GM13976 (cell line): ENCODE measurements at places on chromosomes 4 and X.
A peak's percentile ranks its signal among the peaks of the same experiment; 100 is the strongest.

GRCh38 chr4:3263053-3263875 is 14.3 kb downstream of the MSANTD1 start:
- no peak for DNase-seq

GRCh38 chr4:384311-385010 is 46.8 kb downstream of the ZNF141 start:
- DNase-seq = no peak

GRCh38 chr4:125689805-125690204 is 375.1 kb downstream of the FAT4 start:
- no peak for DNase-seq

GRCh38 chrX:153662266-153662665 is 11.3 kb downstream of the PNCK start:
- DNase-seq = peak; percentile 23

DNA sequence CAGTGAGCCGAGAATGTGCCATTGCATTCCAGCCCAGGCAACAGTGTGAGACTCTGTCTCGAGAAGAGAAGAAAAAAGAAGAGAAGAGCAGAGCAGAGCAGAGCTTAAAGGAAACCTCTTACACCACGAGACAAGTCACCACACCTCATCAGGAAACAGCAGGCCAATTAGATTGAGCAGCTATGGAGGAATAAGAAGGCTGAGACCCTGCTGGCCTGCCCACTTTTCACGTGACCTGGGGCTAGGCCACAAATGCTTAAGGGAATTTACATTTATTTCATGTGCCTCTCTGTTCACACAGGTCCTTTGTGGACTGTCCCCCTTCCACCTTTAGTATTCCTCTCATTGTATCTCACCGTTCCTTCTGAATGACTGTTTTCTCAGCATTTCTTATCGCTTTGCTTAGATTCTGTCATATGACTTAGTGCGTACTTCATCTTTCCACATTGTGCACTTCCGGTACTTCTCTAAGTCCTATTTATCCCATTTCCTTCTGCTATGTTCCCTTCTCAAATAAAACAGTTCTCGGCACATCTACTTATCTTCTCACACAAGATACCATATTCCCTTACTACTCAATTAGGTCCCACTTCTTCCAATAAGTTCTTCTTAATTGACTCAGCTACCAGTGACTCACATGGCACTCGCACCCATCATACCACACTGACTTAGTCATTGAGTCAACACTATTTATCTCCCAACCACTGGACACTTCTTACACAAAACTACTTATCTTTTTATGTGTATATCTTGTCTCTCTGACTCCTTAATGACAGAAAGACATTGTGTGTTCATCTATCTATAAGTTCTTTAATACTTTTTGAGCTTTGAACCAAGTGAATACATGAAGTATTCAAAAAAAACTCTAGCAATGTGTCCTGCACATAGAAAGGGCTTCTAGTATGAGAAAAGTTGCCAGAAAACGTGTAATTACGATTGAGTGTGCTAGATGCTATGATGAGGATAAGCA is 11.0 kb downstream of the CUL4B start:
- DNase-seq = no peak

GRCh38 chr4:74893171-74893570 is 39.7 kb upstream of the PARM1 start:
- DNase-seq = no peak

DNA sequence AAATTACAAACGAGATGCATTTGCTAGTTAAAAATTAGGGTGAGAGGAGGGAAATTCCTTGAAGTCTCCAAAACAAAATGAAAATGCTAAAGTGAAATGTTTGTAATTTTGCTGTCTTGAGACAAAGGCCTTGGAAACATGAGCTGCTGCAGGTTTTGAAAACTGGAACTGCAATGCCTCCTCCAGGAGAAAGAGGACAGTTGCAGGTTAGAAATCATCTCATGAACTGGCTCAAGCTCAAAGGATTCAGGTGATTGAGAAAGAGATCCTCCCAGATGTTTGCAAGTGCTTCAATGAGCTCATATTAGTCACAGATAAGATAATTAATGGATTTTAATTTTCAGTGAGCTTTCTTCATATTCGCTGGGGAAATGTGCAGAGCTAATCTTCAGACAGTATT is 32.4 kb downstream of the SMPX start:
- DNase-seq = no peak

GRCh38 chr4:37040816-37041215 is 203.7 kb upstream of the NWD2 start:
- no peak for DNase-seq

- no peak for DNase-seq
Observed at GRCh38 chr4:85409251-85409650, 65.7 kb upstream of the ARHGAP24 start.

GRCh38 chr4:162322054-162322453 is 158.3 kb upstream of the FSTL5 start:
- no peak for DNase-seq

GRCh38 chrX:16033331-16033730 is 90.0 kb upstream of the GRPR start:
- no peak for DNase-seq

GRCh38 chr4:67250131-67250896 is 295.0 kb downstream of the CENPC start:
- DNase-seq = no peak

DNA sequence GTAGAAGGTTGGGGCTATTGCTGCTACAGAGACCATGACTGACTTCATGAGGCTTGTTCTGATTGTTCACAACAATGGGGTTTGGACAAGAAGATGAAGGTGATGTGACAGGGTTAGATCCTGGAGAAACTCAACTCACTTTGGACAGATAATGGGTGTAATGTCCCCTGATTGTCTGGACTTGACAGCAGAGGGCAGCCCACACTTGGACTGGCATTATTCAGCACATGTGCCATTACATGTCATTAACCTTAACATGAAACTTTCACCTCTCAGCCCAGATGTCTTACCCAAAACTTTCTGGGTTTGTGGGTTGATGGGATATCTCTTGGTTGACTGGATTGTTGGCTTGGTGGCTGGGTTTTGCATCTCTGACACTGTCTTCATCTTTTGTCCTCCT is 101.5 kb downstream of the MXRA5 start:
- DNase-seq = no peak

GRCh38 chrX:3738509-3738908 is 25.1 kb upstream of the PRKX start:
- DNase-seq = no peak

GRCh38 chr4:112055100-112055499 is 90.2 kb upstream of the FAM241A start:
- DNase-seq = no peak

- no peak for DNase-seq
Observed at GRCh38 chr4:24680746-24681448, 96.5 kb upstream of the DHX15 start.

DNA sequence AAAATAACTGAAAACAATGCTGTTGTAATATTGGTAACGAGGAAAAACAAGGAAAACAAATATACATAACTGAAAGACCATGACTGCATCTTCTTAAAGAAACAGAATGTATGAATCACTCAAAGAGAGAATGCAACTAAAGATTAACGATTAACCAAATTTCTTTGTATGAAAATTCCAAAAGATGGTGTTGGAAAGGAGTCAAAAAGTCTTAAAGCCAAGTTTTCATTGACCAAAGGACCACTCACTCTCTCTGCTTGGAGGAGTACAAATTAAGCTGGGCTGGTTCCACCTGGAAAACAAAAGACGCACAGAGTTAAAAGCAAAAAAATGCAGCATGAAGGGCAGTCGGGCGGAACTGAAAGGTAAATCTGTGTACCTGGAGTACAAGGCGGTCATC is 1.8 kb downstream of the DCAF12L1 start:
- no peak for DNase-seq

DNA sequence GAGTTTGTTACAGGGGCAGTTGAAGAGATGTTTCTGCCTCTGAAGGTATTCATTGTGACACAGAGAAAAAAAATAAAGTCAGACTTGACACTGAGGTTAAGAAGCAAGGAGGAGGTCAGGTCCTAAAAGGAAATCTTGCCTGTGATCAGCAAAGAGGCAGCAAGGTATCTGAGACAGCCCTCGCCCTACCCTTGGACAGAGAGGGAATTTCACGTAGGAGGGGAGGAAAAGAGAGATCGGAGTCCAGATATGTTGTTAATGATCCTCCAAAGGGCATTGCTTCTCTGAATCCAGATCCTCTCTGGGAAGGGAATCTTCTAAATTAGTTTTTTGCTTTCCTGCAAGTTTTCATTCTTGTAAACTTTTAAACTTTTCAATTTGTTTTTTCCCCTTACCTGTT is 15.3 kb upstream of the PRR27 start:
- DNase-seq = no peak

- DNase-seq = peak; percentile 52
Observed at GRCh38 chr4:83282049-83282535, 2.5 kb downstream of the COQ2 start.

DNA sequence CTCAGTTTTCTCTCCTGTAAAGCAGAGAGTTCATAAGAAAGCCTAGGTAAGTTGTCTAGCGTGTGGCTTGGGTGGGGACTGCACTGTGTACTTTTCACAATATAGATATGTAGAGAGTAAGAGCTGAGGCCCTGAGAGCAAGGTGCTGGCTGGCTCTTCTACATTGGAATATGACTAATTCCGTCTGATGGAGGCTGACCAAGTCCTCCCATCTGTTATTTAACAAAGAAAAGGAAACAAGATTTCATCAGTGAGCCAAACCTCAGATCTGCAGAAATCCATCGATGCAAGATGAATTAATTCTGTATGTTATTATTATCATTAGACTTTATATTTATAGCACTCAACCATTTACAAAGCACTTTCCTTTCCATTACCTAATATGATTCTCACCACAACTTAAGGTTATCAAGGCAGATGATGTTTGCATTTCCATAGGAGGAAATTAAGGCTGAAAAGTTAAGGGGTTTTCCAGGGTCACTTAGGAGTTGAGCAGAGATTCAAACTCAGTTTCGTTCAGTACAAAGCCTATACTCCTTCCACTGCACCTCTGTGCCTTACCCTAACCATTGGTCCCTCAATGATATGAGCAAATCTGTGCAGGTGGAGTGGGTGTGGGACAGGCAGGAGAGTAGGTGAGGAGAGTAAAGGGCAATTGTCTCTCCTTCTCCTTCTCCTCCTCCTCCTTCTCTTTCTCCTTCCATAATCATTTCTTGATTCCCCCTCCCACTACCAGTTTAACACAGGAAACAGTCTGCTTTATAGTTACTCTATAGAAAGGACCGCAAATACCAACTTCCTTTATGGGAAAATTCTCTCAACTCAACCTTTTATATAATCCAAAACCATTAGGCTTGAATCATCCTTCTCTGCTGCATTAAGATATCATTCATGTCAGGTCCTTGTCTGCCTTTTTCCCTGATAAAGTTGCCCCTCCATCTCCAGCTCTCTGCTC is 27.6 kb upstream of the SRD5A3 start:
- no peak for DNase-seq

GRCh38 chr4:73904491-73904890 is 35.3 kb downstream of the CXCL1 start:
- no peak for DNase-seq

DNA sequence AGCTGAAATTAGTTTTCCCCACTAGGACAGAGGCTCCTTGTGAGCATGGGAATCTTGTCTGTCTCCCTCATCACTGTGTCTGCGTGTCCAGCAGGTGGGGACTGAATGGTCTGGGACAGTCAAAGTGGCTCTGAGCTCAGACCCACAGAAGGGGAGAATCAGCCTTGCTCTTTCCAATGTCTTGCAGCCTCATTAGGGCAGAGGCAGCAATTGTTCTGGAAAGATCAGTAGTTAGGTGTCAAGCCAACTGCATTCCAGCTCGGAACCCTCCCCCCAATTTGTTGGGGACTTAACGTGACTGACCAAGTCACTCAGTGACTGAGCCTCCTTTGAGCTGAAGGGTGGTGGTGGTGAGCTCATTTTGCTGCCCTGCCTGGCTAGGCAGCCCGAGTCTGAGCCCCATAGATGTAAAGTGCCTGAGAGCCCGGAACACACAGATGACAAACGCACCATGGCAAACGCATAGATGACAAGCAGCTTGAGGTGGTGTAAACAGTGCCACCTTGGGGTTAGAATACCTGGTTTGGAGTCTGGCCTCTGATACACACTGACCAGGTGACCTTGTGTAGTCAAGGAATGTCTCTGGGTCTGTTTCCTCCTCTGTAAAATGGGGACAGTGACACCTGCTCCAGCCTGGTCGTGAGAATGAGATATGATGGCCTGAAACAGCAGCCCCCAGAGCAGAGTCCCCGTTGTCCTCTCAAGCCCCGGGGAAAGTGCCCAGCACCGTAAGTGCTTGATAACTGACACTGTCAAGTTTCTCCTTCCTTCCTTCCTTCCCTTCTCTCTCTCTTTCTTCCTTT is 2.7 kb upstream of the SORCS2 start:
- no peak for DNase-seq

GRCh38 chr4:40223343-40223742 is 26.5 kb downstream of the RHOH start:
- no peak for DNase-seq
